ENCODE measurements at places on chromosomes 7 and 10.

DNA sequence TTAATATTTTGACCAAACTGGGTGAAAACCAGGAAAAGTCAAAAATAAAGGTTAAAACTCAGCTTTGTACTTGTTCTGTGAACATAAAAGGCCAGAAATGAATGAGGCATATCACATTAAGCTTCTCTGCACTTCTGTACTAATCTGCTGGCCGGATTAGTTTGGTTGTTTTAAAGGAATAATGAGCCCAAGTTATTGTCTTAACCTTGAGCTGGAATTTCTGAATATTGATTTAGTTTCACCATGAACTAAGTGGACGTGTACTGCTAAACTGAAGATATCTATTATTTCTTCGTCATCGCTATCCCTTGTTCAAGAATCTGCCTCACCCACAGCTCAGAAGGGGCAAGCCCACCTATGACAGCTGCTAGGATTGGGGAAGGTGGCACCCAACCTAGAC is 101.1 kb upstream of the FRMD4A start:
- no peak for DNase-seq

- no peak for DNase-seq
Observed at GRCh38 chr7:12949060-12949931, 261.9 kb downstream of the ARL4A start.

- DNase-seq, result peak; percentile 76
Observed at GRCh38 chr7:28853834-28854749, 104.0 kb downstream of the TRIL start.

- DNase-seq, result no peak
Observed at GRCh38 chr10:47357131-47357582, 9.0 kb downstream of the RBP3 start.

DNA sequence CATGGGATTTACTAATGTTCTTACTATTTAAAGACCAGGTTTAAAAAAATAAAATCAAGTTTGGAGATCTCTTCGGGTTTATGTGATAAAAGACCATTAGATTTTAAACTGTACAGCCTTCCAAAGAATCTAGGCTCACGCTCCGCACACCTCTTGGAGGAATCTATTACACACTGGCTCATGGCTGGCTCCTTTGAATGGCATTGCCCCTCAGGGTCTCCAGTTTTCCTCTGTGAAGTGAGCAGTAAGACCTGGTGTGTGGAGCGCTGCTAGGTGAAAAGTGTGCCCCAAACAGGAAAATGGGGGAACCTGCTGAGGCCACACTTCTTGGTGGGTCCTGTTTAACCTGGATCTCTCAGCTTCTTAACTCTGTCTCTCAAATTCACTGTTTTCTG is 142.3 kb downstream of the KAT6B start:
- DNase-seq, result no peak

GRCh38 chr10:55033061-55033460 is 232.0 kb upstream of the PCDH15 start:
- DNase-seq, result no peak

DNA sequence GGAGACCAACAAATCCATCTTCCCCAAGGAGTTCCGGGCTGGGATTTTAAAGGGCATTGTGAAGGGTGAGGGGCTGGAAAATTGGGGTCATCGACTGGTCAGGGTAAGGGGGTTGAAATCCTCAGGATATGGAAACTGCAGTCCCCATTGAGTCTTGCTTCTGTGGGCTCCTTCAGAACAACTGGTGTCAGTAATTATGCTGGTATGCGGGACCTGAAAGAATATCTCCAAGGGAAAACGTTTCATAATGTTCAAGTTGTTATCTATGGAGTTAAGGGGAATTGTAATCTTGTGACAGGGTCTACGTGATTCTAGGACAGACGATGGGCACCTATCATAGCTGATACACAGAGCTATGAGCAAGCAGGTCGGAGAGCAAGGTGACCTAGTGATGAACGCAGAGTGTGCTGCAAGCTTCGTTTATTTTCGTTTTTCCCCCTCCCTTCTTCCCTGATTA is 494 bp upstream of the RHBDD2 start:
- no peak for DNase-seq

GRCh38 chr7:103989785-103990767 is 618 bp upstream of the RELN start:
- no peak for DNase-seq

DNA sequence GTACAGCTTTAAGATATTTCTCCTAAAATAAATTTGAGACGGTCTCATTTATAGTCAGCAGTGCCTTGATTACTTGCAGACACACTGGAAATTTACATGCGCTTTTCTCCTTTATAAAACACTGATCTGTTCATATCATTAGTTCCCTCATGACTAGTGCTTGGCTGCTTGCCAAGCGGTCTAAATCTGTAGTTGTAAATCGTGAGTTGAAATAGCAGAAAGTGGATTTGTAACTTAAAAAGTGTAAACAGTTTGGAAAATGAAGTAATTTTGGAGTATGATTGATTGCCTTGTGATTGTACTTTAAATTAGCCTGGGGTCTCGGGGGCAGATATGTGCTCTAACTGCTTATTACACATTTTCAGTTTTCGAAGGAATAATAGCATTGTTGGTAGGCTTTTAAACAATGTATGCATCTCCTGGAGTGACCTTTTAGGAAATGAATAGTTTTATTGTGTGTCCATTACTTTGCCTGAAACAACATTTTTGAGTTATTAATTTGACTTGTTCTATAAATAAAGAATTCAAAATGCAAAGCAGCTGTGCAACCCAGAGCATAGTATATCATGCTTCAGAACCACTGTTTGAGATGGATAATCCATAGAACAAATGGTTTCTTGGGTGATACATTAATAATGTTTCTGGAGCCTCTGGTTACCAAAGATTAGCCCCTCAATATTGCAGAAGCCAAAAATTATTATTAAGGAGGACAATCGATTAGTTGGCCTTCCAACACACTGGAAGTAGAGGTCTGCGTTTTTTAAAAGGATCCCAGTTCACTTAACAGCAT is 73.3 kb downstream of the ARID5B start:
- peak; percentile 51 for DNase-seq

DNA sequence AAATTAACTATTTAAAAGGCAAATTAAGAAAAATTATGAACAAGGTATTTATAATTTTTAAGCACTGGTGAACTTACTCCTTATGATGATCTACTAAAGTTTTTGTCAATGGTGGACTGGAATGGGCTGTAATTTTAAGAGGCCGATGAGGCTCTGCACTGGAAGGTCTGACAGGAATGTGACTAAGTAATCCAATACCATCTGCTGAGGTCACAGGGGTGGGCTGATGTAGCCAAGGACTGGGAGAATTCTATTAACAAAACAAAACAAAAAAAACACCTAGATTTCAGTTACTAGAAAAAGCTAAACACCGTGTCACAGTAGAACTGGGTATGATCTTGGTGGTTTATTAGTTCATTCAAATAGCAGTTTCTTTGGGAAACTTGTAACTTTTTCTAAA is 75.9 kb downstream of the NRBF2 start:
- no peak for DNase-seq

- DNase-seq, result no peak
Observed at GRCh38 chr7:106545275-106545674, 115.7 kb downstream of the CCDC71L start.

DNA sequence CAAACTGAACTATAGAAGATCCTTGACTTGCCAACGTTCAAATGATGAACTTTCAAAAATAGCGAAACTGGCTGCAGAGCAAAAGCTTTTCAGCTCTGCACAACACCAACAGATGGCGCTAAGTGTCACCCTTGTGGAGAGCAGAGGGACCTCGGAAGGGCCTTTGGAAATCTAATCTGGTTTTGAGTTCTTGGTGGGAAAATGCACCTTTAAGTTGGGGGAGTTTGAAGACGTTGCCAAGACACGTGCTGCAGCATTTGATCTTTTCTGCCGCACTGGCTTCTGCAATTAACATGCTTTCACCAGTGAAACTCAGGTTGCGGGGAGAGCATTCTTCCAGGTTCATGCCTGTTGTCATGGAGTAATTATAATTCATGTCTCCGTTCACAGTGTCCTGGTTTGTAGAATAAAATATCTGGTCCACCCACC is 26.3 kb upstream of the WDR11 start:
- DNase-seq, result peak; percentile 34

- DNase-seq, result no peak
Observed at GRCh38 chr10:103916876-103917275, 1.1 kb downstream of the STN1 start.

GRCh38 chr7:126286317-126286716 is 966.4 kb downstream of the GRM8 start:
- DNase-seq, result no peak

- DNase-seq, result no peak
Observed at GRCh38 chr10:102159051-102159597, 6.9 kb downstream of the NOLC1 start.

GRCh38 chr7:35647171-35647574 is 47.8 kb downstream of the HERPUD2 start:
- no peak for DNase-seq

- DNase-seq, result no peak
Observed at GRCh38 chr7:35707422-35707821, 12.5 kb upstream of the HERPUD2 start.

DNA sequence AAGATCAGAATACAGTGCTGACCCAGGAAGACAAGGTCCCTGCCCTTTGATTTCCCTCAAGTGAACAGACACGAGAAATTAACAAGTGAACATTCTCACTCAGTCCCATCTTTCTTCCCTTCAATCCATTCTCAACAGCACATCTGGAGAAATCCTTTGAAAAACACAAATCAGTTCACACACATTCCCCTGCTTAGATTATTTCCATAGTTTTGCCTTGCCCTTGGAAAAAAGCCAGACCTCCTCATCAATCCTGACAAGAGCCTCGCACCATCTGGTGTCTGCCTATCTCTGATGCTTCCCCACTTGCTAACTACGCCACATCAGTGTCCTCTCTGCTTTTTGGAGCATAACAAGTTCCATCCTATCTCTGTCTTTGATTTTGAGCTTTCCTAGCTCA is 94.4 kb upstream of the KIAA1217 start:
- no peak for DNase-seq

- DNase-seq, result no peak
Observed at GRCh38 chr10:13758756-13759155, 172.0 kb downstream of the PRPF18 start.

DNA sequence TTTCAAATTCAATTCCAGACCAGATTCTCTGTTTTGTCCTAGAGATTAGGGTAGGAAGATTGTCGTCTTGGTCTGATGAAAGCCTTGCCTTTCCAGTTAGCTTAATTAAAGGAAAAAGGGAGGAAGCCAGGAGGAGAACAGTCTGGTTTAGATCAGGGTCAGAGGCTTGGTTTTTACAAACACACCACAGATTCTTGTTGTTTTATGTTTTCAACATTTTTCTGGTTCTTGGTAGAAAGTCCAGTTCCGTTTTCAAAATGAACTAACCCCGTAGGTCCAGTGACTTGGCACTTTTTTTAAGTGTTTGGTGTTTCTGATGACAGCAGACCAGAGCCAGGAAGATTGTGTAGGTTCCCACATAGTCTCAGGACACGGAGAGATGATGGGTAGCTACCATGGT is 167.1 kb upstream of the INHBA start:
- DNase-seq, result no peak

DNA sequence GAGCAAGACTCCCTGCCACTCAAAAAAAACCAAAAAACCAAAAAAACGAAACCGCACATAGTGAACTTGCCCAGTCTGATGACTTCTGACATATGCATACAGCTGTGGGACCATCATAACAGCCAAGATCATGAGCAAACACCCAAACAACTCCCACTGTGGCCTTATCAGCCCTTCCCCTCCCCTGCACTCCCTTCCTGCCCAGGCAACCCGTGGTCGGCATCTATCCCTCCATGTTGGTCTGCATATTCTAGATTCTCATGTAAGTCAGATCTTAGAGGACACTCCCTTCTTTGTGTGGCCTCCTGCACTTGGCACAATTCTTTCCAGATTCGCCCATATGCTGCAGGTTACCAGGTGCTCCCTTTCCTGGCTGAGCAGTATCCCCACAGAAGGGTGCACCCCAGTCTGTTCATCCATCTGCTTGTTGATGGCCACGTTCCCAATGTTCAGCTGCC is 72.8 kb downstream of the GNA12 start:
- DNase-seq, result no peak

- DNase-seq, result no peak
Observed at GRCh38 chr7:33996899-33997298, 91.6 kb downstream of the BMPER start.

GRCh38 chr7:28613262-28613661 is 200.9 kb downstream of the CREB5 start:
- DNase-seq, result no peak

GRCh38 chr10:132064082-132064755 is 1.5 kb upstream of the JAKMIP3 start:
- DNase-seq, result peak; percentile 36

DNA sequence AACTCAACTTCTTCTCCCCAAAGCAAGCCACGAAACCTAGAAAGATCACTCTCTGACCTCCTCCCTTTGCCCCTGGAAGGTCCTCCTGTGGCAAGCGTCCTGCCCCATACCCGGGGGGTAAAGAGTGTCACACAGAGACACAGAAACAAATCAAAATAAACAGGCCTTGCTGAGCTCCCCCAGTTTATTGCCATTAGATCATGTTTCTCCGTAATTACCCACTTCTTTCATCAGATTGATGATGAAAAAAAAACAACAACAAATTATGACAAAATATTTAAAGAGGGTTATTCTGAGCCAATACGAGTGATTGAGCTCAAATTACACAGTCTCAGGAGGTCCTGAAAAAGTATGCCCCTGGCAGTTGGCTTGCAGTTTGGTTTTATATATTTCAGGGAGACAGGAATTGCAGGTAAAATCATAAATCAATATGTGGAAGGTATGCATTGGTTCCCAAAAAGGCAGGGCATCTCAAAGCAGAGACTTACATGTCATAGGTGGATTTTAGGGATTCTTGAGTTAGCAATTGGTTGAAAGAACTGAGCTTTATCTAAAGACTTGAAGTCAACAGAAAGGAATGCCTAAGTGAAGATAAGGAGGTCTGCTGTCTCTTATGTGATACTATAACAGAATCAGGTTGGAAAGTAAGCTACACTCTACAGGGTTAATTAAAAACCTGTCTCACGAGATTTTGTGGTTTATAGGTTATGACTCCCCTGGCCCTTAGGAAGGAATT is 86.2 kb downstream of the APBB1IP start:
- no peak for DNase-seq

DNA sequence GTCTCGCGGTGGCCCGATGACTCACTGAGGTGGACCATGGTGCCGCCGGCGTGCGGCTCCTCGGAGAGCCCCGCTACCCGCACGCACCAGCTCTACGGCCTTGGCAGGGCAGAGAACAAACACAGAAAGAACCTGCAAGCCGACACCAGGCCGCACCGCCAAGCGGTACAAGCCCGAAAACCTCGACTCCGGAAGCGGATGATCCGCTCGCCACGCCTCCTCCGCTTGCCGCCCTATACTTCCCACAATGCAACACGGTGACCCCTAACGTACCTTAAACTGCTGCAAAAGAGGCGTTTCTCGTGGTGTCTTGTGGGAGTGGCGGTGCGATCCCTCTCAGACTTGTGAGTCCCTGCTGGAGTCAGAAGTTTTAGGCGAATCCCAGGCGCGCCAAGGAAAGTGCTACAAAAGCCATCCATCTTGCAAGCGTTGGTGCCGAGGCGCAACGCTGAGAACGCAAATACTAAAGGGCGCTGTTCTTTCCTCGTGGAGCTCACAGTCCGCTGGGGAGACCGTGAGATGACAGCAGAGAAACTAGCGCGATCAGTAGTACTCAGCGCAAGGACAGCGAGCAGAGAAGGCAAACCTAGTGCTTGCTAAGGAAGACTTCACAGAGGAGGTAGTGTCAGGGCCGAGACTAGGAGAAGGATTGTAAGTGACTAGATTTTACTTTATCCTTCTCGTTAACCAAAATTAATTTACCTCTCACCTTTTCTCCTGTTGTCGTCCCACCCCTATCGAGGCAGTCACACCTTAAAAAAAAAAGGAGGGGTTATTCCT is at the start of gene MRPS16:
TSS of gene MRPS16 (minus strand) at position 200 of the 780 bp plus-strand sequence. CDS start at position 38, 162 bp downstream.
- DNase-seq, result peak; percentile 97

Data from hippocampal formation (tissue), 2 donors.